ENCODE measurements at places on chromosomes 7 and 10.

DNA sequence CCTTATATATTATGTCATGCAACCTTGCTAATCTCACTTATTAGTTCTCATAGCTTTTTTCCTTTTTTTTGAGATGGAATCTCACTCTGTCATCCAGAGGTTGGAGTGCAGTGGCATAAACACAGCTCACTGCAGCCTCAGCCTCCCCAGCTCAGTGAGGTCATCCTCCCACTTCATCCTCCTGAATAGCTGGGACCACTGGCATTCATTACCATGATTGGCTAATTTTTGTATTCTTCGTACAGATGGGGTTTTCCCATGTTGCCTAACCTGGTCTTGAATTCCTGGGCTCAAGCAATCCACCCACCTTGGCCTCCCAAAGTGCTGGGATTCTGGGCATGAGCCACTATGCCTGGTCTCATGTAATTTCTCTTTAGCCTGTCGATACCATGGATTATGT lies 89.1 kb upstream of the TRIM24 start:
- DNase-seq, result no peak

DNA sequence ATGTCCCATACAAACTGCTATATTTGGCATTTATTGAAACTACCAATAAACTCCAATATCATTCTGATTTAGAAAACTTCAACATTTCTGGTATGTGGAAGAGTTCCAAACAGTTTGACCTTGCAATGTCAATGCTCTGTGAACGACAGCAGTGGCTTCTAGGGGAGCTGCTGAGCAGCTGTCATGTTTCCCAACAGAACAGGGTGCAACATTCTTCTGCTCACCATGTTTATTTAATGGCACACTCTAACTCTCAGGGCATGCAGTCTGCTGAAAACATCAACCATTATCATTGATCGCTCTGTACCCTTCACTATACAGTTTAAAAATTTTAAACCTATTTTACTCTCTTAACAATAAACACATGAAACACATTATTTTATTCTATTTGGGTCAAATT lies 25.9 kb downstream of the LMOD2 start:
- no peak for DNase-seq

DNA sequence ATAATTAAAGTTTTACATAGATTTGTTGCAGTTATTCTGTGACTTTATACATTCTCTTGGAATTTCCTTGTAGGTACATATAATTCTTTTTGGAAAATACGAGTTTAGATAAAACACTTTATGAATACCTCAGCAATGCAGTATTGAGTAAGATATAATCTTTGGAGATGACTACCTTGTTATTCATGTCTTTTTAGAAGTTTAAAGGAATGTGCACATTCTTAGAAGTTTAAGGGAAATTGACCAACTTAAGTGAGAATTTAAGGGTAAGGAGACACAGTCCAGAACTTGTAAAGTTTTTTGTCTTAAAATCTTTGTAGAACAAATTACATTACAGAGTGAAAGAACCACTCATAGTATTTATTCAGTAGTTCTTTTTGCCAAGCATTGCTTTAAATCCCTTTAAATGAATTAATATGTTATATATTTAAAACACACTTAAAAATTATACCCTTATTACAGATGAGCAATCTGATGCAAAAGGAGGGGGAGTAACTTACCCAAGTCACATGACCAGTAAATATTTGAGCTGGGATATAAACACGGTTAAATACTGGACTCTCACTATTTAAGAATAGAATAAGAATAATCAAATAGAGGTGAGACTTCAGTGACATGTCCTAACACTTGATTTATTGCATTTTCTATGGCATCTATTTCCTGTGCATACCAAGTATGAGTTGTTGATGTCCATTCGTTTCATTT lies 139.5 kb upstream of the FERD3L start:
- no peak for DNase-seq

DNA sequence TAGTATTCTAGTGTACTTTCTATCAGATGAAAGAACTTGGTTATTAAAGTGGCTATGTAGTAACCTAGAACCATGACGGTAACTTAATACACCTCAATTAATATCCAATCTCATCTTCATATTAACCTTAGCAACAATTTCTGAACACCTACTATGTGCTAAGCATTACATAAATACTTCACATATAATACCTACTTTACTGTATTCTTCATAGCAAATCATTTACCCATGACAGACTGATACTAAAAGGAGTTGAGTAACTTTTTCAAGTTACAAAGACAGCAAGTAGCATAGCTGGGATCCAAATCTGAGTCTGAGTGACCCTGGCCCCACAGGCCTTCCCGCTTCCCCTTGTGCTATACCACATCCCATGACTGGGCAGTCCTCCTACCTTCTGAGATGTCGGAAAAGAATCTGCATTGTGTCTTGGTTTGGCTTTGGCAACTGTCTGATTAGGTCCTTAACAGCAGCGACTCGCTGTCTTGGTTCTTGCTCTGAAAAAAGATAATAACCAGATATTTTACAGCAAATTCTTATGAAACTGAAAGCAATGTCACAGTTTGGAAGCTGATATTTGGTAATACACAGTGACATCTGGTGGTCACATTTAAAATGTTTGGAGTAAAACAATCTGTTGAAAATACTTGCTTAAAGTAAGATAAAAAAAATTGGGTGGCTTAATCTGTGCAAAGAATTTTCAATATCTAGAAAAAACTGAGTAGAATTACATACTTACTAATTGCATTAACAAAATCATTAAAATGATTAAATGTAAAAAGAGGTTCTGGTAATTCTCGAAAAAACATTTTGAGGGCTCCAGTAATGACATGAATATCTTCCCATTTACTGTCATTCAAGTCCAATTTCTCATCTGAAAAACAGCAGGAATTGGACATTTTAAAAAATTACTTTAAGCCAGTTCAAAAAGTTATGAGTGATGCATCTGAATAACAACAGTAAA lies 120.1 kb downstream of the ARHGAP12 start:
- peak; percentile 87 for DNase-seq

GRCh38 chr7:108598914-108599580 lies 29.4 kb downstream of the DNAJB9 start:
- no peak for DNase-seq

- no peak for DNase-seq
Observed at GRCh38 chr7:5525271-5526099, 101.9 kb upstream of the TNRC18 start.

GRCh38 chr10:104456802-104457542 lies 103.3 kb downstream of the CFAP58 start:
- no peak for DNase-seq

GRCh38 chr7:92623544-92623943 lies 33.4 kb upstream of the FAM133B start:
- no peak for DNase-seq

- DNase-seq, result peak; percentile 20
Observed at GRCh38 chr10:18472977-18473376, 178.4 kb downstream of the NSUN6 start.

DNA sequence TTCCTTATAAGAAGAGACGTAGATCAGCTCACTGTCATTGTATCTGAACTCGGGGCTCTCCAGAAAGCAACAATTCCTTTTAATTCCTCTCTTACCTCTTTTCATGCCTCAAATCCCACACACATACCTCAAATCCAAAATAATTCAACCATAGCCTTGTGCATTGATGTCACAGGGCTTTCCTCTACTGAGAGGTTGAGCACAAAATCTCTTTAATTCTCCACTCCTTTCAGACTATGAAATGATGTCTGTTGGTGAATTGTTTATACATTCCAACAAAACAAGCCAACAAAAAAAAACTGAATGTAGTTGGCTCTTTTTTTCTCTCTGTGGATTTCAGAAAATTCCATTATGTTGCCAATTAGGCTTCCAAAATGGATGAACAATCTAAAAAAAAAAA lies 53.2 kb downstream of the BPGM start:
- DNase-seq, result no peak

GRCh38 chr10:117663750-117664149 lies 121.2 kb downstream of the EMX2 start:
- DNase-seq, result no peak

DNA sequence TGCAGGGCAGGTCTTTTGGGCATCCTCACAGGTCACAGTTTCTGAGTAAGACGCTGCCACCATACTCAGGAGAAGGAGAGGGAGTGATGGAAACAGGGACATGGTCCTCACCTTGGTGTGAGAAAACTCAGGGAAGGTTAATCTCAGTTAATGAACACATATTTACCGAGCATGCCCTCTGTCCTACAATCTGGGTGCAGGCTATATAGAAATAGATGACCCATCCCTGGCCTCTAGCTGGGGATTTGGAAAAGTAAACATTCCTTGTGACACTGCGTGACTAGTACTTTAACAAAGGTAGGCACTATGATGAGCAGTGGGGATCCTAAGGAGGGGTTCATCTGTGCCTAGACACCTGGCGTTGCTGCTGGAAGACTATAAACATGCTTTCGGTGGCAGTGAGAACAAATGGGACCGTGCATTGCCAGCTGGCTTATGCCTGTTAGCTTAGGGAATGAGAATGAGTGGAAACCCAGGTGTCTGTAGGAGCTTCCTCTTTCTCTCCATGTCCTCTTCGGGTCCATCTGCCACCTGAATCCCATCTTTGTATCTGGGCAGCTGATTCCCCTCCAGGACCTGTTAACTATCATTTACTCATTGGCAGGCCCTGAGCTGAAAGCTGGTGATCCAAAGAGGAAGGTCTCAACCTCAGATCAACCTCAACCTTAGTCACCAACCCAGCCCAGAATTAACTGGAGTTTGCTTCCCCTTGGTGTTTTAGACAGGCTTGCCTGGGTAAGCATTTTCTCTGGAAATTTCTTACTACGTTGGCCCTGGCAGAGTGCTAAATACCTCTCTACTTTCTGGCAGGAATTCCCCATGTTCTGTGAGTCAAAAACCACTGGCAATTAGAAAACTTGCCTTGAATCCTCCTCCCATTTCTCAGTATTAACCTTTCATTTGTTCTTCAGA lies 794 bp downstream of the MBL2 start:
- no peak for DNase-seq

DNA sequence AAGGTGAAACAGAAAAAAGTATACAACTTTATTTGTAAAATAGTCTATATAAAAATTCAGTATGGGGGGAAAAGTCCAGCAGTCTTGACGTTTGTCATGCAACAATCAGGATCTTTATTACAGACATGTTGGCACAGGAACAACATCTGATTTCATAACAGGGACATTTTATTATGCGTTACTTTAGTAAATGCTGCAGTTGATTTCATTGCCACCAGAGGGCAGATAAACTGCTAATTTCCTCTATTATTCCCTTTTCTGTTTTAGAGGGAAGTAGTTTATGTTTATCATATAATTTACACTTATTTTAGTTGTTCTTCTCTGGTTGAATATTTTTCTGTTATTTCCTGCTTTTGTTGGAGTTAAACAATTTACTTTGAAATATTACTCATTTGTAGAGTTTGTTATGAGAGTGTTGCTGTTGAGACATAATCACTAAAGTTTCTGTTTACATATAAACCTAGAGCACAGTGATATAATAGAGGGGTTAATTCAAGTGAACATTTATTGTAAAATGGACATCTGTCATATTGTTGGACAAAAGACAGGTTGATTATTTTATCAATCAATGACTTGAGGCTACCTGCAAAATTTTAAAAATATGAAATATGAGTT lies 3.3 kb downstream of the PLXDC2 start:
- DNase-seq, result peak; percentile 83

- peak; percentile 60 for DNase-seq
Observed at GRCh38 chr10:84783386-84783785, 455.0 kb downstream of the CCSER2 start.

DNA sequence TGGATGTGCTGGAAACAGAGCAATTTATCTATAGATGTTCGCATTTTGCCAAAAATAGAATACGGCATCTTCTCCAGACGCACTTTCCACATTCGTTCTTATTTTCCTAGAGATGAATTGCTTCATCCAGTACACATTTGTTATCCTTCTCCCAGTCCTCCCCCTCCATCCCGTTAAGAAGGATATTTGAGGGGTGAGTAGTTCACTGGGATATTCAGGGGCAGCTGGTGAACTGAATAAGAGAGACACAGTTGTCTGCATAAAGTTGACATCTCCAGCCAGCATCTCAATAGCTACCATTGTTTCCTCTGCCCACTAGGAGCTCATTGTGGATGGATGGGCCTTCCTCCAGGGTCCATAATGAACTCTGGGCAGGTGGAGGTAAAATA lies 456.8 kb upstream of the NRP1 start:
- DNase-seq, result no peak

GRCh38 chr10:18753312-18753895 lies 94.2 kb downstream of the ARL5B start:
- no peak for DNase-seq

DNA sequence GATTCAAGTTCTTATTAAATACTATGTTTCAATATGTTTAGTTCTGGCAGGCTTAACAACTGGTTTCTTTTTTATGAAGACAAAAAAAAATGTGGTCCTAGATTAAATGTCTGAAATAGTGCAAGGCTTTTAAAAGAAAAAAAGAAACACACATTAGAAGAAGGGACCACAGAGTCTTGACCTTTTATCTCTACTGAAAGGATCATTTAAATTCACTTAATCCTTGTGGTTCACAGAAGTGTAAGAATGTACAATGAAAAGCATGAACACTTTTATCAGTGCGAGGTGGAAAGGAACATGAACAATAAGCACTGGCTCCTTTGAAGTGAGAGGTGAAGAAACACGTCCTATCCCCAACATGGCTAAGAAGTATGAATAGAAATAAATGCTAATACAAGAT lies 765.1 kb downstream of the MAGI2 start:
- no peak for DNase-seq

DNA sequence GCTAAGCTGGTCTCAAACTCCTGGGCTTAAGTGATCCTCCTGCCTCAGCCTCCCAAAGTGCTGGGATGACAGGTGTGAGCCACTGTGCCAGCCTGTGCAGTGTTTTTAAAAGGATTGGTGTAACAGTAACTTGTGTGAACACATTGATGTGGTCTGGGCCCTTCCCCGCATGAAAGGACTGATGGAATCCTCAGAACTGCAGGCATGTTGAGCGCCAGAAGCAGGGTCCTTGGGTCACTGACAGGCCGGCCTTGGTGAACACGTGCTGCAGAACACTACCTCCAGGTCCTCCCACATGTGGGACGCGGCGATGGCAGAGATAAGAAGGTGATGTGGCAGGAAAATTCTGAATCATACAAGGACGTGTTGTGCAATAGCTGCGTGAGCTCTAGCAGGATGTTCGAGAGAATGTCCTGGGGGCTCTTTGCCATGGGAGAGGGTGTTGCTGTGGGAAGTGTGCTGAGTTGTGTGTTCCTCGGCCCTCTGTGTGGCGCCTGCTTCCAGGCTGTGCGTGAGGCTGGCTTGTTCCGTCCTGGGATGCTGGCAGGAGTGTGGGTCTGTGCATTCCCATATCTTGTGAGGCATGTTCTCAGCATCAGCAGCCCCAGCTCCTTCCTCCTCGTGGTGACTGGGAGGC lies 68.2 kb downstream of the DNAJB6 start:
- peak; percentile 51 for DNase-seq

DNA sequence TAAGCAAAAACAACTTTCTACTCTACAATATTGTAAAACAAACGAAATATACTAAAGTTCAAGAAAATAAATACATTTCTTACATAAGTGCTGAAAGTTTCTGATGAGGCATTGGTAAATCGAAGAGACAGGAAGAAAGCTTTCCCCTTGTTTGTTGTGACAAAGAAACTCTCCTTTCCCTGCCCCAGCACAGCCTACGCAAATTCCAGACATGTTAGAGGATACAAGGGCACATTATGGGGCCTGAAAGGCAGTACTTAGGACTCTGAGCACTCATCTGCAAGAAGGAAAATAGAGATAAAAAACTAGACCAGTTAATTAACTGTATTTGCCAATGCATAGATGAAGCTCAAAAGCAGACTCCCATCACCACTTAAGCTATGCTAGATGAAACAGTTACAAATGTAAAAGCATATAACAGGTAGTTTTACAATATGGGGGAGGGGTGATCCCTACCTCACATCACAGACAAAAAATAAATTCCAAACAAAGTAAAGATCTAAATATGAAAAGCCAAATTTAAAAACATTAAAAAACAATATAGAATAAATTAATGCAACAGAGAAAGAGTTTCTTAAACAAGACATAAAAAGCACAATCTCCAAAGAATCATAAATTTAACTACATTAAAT lies 21.8 kb downstream of the ARHGAP19 start:
- DNase-seq, result no peak
